ENCODE measurements at places on chromosomes 16 and 17.

DNA sequence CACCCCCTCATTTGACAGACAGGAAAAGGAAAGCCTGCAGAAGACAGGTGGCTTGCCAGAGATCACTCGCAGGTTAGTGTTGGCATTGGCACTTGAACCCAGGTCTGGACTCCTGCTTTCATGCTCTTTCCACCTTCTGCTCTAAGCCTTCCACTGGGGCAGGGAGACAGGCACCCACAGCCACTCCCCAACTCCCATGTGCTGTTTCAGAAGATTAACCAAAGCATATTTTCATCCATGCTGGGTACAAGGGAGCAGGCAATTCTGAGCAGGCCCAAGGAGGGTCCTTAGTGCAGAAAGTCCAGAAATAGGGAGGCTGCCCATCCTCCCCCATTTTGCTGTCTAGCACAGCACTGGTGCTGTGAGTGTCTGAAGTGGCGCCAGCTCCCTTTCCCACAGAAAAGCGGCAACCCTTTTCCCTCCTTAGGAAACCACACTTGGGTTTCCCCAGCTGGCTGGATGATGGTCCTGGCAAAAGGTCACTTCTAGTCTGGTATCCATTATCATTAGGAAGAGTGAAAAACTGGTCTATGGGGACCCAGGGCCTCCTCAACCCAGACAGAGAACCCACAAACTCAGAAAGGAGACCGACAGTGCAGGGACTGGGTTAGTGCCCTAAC, 2.0 kb upstream of the CAVIN1 start:
- no peak for DNase-seq

GRCh38 chr16:17471719-17472461, 1.1 kb upstream of the XYLT1 start:
- DNase-seq, result no peak

- DNase-seq, result no peak
Measured at GRCh38 chr17:16478649-16479048, 13.3 kb downstream of the LRRC75A start.

GRCh38 chr16:3148256-3149192, 13.7 kb downstream of the ZNF213 start:
- DNase-seq, result no peak

DNA sequence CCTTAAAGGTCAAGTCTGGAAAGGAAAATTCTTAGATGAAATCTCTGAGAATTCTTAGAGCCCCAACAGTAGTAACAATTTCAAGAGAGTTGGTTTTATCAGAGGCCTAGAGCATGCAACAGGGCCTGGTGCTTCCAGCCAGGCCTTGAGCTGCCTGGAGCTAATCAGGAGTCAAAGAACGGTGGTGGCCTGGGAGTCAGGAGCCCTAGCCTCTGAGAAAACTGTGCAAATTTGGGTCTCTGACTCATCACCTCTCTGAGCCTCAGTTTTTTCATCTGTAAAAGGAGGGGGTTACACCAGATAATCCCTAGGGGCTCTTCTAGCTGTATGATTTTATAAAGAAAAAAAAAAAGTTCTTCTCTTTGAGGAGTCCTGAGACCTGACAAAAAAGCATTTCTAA, 227.3 kb upstream of the RPL38 start:
- no peak for DNase-seq

DNA sequence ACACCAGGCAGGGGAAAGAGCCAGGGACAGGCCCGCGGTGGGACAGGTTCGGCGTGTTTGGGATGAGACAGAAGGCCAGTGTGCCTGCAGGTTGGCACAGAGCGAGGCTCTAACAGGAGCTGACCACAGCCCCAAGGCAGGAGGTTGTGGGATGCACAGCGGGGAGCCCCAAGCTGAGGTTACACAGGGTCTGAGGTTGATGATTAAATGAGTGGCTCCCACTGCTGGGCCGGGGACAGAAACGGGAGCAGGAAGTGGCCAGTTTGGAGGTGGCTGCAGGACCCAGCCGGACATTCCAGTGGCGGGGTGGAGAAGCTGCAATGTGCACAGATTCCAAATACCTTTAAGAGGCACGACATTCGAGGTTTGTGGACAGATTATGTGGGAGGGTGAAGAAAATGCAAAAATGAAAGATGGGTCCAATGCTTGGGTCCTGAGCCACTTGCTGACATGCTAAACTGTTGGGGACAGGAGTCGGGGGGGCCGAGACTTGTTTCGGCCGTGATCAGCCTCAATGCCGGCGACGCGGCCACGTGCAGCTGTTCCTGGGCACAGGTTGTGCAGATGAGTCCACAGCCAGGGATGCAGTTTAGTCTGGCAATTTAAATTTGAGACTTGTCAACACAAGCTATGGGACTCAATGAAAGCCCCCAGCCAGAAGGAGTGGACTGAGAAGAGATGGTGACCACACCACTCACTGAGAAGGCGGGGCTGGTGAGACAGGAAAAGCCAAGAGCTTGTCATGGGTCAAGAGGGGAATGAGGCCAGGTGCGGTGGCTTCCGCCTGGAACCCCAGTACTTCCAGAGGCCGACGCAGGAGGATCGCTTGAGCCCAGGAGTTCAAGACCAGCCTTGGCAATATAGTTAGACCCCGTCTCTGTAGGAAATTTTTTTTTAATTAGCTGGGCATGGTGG, 8.7 kb downstream of the ENPP7 start:
- DNase-seq, result no peak

DNA sequence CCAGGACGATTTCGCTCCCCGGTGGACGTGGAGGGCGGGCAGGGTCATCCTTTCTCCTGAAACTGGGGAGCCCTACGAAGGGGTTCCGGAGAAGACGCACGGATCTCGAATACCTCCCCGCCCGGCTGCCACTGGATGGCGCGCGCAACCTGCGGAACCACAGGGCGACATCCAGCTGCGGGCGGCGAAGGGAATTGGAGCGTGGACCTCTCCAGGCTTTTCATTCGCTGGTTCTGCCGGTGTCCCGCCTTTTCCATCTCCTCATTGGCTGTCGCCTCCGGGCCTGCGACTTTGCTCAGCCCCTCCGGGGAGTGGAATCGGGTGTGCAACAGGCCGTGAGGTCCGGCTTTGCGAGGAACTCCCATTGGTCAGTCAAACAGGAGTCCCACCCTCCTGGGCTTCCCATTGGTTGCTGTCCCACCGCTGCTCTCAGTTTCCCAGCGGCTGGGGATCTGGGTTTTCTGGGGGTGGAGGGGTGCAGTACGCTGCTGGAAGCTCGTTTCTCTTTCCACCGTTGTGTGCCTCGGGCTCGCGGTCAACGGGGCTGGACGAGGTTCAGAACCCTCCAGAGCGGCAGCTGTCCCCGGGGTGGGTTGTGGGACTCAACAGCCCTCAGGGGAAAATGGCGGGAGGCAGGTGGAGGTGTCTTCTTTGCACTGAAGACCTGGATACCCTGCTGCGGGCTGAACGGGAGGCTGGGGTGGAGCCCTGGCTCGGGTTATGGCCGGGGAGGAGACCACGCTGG, 14.5 kb downstream of the OR1D5 start:
- DNase-seq, result peak; percentile 84

DNA sequence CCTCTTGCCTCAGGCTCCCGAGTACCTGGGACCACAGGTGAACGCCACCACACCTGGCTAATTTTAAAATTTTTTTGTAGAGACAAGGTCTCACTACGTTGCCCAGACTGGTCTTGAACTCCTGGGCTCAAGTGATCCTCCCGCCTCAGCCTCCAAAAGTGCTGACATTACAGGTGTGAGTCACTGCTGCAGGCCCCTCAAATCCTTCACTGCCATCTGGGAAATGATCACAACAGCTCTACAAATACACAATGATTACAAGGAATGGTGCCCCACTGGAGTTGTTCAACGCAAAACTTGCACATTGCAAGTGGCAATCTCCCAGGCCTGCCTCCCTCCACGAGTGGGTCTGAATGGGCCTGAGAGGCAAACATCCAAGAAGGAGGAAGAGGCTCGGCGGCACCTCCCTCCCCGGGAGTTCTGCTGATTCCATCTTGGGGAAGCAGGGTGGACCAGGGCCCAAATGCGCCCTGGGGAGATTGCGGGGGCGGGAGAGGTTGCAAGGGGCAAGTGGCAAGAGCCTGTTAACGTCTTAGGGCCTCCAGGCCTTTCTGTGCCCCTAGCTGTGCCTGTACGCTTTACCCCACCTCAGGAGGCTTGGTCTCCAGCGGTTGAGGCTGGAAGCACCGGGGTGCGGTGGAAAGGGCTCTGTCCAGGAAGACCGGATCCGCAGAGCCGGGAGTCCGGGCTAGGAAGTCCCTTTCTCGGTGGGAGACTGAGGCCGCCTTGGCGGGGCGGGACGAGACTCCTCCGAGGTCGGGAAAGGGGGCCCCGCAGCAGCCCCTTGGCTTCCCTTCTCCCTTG, 656 bp upstream of the IGFBP4 start:
- DNase-seq, result no peak

DNA sequence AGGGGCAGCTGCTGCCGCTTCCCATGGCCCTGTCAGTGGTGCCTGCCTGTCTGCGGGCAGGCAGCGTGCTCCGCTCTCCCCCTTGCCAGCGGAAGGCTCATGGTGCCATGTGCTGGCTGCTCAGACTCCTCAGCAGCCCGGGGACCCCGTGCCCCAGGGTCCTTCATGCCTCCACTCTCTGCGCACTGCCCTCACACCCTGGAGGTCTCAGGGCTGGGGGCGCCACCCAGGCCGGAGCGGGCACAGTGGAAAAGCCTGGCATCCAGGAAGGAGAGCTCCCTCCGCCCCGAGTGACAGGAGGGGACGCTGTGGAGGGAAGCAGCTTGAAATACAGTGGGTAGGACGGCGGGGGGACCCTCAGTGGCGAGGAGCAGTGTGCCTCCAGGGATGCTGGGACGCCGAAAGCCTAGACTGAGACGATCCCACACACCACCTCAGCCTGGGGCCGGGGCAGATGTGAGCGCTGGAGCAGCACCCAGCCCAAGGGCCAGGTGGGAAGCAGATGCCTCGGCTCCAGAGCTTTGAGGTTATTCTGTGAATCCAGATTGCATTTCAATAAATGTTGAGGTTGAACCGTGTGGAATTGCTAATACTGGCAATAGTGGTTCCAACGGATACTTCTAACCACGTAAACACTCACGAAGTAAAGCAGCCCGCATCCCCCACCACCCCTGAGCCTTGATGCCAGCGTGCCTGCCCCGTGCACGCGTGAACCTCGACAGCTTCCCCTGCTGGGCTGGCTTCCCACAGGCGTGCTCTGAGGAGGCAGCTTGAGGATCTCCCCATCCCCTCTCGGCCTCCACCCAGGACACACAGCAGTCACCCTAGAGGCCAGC, 6.5 kb downstream of the TMEM204 start:
- no peak for DNase-seq

DNA sequence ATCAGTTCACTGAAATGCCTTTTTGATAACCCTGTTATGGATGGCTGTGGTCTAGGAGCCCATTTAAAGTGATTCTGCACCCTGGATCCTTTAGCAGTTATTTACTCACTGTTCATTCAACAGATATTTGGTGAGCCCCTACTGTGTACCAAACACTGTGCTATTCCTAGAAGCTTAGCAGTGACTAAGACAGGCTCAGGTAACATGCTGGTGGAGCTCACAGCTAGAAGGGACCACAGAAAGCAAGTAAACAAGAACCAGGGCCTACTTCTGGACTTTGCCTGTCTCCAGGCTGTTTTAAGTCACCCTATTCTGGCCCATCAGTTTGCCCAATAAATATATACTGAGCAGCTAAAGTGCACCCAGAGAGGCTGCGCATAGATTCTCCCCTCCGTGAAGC, 11.1 kb downstream of the ITGA3 start:
- no peak for DNase-seq

GRCh38 chr17:14784997-14785696, 480.0 kb downstream of the PMP22 start:
- DNase-seq, result no peak

DNA sequence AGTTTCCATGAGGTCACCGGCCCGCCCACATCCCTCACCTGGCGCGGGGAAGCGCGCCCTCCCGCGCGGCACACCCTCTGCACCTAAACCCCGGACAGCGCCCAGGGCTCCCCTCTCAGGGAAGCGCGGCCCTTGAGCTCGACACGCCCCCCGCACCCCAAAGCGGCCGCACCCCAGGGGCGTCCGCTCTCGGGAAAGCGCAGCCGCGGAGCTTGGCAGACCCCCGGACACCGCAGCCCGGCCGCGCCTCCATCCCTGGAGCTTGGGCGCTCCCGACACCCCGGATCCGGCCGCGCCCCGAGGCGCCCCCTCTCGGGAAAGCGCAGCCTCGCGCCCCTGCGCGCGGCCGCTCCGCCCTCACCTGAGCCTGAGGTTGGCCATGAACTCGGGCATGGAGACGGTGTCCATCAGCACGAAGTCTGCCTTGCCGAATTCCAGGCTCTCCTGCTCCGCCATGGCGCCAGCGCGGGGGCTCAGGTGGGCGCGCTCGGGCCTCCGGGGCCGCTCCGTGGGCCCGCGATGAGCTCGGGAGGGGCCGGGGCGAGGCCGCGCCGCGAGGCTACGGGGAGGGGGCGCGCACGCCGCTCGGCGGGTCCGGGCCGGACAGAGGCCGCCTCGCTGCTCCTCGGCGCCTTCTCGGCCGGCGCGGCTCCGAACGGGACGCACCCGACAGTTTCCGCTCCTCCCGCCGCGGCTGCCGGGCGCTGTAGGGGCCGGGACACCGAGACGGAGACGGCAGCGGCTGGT, at the start of gene MYO1D:
TSS of gene MYO1D (minus strand) at position 708 of the 747 bp plus-strand sequence. CDS start at position 456, 252 bp downstream.
- no peak for DNase-seq

GRCh38 chr16:48833461-48833860, 223.5 kb upstream of the N4BP1 start:
- DNase-seq, result no peak

DNA sequence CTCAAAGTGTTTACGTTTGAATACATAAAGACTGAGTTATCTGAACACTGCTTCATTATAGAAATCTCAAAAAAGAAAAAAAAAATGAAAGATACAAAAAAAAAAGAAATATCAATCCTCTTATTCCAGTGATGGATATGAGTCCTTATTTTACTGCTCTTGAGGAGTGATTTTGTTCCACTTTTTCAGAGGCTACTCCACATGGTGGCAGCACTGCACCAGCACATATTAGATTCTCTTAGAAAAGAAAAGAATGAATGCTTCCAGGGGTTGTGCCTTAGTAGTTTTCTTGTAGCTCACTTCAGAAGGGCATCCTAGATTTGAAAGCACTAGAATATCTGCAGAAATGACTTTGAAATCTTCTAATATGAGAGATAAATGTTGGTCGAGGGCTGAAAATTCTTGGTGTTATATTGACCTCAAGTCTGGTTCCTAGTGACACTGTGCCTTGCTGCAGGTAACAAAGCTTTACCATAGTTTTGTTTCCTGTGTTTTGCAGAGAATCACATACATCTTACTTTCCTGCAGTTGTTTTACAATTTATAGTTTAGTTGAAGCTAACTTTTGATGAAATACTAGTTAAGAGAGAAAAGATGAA, 25.9 kb downstream of the AP2B1 start:
- no peak for DNase-seq

DNA sequence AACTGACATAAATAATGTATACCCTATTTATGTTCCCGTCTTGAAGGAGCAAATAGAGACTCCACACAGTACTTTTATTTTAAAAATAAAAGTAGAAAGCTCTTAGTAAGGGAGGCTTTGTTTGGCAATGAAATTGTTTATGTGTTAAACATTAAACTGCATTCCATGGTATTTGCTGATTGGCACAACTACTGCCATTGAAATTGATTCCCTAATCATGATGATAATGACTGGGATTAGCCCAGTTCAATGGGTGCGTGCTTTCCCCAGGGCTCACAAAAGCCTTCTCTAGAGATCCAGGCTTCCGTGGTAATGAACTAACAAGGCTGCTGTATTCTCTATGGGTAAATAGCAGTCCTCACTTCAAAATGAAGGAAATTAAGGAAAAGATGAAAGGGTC, 67.5 kb downstream of the GPRC5B start:
- no peak for DNase-seq

- DNase-seq, result no peak
Measured at GRCh38 chr17:77995146-77995852, 36.8 kb downstream of the TNRC6C start.

GRCh38 chr16:50455288-50455845, 86.6 kb upstream of the BRD7 start:
- no peak for DNase-seq

- no peak for DNase-seq
Measured at GRCh38 chr17:49548506-49549310, 27.0 kb upstream of the NXPH3 start.

Data from central memory CD8-positive, alpha-beta T cell (primary cell).